ENCODE measurements at places on chromosomes 12 and 14.

- DNase-seq, result no peak
Measured at GRCh38 chr14:101808020-101808641, 46.6 kb downstream of the PPP2R5C start.

DNA sequence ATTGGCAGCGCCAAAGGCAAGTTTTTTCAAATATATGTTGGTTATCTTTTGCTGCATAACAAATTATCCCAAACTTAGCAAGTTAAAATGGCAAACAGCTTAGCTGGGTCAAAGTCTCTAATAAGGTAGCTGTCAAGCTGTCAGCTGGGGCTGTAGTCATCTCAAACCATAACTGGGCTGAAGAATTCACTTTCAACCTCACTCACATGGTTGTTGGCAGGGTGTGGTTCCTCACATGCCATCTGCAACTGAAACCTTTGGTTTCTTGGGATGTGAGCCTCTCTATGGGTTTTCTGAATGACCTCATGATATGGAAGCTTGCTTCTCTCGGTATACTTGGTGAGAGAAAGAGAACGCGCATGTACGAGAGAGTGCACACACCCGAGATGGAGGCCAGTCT lies 125.4 kb downstream of the LRIG3 start:
- no peak for DNase-seq

DNA sequence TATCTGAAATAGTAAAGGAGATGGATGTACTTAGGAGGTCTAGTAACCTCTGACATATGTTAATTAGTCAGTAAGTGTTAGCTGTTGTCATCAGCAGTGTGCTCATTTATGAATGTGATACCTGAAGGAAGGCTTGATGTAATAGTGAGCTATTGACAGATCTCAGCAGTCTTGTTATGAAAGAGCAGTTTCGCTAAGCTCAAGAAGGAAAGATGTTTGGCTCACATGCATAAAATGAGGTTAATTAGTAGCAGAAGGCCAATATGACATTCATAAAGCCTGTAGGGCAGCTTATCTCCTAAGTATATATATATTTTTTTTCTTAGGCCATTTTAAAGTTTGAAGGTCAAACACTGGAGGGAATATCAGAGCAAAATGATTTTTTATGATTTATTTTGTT lies 2.8 kb downstream of the FAM234B start:
- no peak for DNase-seq

- DNase-seq, result no peak
Measured at GRCh38 chr12:64010069-64010686, 165.7 kb downstream of the SRGAP1 start.

DNA sequence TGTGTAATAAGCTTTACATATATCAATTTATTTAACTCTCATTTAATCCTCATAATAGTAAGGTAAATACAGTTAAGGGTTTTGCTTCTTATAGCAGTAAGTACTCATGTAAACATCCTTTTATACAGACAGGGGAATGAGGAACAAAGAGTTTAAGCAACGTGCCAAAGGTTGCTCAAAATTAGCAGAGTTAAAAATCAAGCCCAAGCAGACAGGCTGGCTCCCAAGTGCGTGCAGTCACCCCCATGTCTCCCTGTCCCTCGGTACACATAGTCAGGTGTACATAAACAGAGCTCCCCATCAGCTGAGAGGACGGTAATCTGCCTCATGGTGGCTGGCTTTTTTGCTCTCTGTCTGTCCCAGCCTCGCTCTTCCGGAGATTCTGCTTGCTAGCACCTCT lies 126.4 kb downstream of the DERA start:
- no peak for DNase-seq

- no peak for DNase-seq
Measured at GRCh38 chr12:52023976-52024688, 17.4 kb downstream of the TAMALIN start.

- DNase-seq, result no peak
Measured at GRCh38 chr12:56188778-56189098, 545 bp downstream of the SMARCC2 start.

DNA sequence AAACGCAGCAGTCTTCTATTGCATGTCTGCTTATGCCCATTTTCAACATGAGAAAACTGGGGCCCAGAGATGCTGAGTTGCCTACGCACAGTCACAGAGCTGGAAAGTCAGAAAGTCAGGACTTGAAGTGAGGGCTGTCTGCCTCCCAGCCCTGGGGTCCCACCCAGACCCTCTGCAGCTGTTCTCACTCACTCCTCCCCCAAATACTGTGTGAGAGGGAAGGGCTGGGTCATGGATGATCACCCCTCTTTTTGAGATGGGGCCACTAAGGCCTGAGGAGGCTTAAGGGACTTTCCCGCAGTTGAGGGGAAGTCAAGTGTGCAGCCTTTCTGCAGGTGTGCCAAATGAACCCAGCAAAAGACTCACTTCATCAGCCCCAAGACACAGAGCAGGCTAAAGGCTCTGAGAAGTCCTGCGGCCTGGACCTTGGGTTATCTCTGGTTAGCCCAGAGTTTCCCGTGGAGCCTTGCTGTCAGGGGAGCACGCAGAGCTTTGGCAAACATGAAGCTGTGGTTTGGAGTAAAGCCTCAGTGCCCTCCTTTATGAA lies 18.7 kb downstream of the DTX1 start:
- DNase-seq, result no peak

DNA sequence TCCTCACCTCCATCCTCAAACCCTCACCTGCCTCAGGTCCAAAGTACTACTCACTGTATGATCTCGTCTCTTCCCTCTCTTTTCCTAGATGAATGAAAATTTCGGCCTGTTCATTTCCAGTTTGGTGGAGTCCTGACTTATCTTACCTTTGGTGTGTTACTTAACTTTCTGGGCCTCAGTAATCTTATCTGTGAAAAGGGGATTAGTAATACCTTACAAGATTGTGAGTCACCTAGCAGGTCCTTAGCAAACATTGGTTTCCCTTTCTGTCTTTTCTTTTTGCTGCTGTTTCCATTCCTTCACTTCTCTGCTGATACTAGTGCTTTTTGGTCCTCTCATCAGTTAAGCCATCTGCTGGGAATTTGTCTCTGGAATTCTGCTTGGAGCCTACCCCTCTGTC lies 52.8 kb downstream of the AKAP6 start:
- DNase-seq, result no peak

DNA sequence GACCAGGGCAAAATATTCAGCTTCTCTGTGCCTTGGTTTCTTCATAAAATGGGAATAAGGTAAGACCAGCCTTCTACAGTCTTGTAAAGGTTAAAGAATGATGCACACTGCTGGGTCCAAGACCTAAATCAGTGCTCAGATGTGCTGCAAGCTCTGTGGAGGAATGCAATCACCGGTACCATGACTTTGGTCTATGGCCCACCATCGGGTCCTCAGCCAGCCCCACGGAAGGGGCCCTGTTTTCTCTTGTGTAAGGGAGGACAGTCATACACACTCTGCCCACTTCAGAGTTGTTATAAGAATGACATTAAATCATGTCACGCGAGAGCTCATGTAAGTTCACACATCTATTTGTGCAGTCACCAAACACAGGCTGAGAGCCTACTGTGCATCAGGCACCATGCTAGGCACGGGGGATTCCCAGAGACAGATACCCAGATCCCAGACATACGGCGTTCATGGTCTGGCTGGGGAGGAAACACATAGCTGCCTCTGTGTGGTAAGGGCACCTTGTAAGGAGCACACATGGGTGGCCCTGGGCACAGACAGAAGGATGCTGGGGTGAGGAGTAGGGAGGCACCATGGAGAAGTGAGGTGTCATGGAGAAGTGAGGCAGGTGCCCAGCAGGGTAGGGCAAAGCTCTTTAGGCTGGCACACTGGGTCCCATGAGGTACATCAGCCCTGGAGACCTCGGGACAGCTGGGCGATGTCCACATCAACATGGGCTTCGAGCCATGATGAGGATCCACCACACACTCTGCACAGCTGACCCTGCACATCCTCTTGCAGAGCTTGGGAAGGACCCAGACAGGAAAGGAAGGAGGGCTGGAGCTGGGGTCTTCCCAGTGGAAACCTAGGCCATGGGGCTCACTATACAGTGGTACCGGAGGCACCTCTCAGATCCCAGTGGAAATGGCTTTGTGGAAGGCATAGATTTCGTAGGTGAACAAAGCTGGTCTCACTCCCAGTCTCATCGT lies 190.4 kb upstream of the DIO3 start:
- DNase-seq, result no peak
